ENCODE measurements at places on chromosomes 3 and 15. TPM values are rescaled to one million over a fixed set of nuclear protein-coding genes. Genes with fewer than 3 reads are reported as not detected.
A peak's percentile ranks its signal among the peaks of the same experiment; 100 is the strongest.

DNA sequence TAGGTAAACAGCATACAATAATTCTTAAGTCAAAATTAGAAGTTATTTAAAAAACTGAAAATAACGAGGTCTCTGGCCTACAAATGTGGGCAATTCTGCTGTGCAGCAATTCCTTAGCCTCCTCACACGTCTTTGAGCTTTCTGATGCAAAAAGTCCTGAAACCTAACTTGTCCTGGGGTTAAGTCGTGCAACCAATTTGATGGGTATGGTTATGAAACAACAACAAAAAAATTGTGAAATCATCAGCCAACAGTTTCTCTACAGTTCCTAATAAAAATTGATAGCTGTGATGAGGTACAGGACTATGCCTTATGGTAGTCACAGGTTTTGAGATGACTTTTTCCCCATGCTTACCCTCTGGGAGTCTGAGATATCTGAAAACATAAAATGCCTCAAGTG lies 6.5 kb upstream of the GLB1 start:
- DNase-seq, result no peak
- H3K4me1 ChIP-seq, result no peaks in the 10 kb centered on the region
- H3K4me3 ChIP-seq, result no peak overlapping the region
- no peak overlapping the region for H3K27ac ChIP-seq

GRCh38 chr15:73328149-73328820 lies 40.5 kb downstream of the HCN4 start:
- no peaks in the 10 kb centered on the region for H3K27me3 ChIP-seq
- DNase-seq, result no peak
- H3K4me1 ChIP-seq, result peaks cover 3% of the 10 kb centered on the region
- no peak overlapping the region for H3K4me3 ChIP-seq
- H3K27ac ChIP-seq, result no peak overlapping the region
- H3K36me3 ChIP-seq, result no peaks in the 10 kb centered on the region

GRCh38 chr15:57312318-57313133 lies 63.8 kb upstream of the CGNL1 start:
- no peak for DNase-seq
- no peak overlapping the region for H3K27ac ChIP-seq
- no peak overlapping the region for H3K4me3 ChIP-seq
- no peaks in the 10 kb centered on the region for H3K27me3 ChIP-seq
- H3K4me1 ChIP-seq, result no peaks in the 10 kb centered on the region

DNA sequence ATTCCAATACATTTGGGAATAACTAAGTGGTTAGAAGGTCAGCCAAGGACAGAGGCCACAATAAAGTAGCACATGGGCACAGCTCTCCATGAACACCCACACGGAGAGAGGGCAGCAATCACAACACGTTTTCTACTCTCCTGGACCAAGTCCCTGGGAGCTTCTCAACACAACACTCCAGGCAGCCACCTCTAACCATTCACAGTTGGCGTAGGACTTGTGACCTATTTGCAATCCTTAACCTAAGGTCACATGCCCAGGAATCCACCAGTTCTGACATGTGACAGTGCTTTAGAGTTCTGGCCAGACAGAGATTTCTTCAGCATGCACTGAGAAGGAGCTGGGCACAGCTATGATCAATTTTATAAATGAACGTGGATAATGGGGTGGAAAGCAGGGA lies 280.8 kb downstream of the SHQ1 start:
- no peak overlapping the region for H3K27ac ChIP-seq
- no peaks in the 10 kb centered on the region for H3K4me1 ChIP-seq
- H3K4me3 ChIP-seq, result no peak overlapping the region
- H3K36me3 ChIP-seq, result no peaks in the 10 kb centered on the region

- no peak overlapping the region for H3K27ac ChIP-seq
- no peaks in the 10 kb centered on the region for H3K27me3 ChIP-seq
- no peak overlapping the region for H3K4me3 ChIP-seq
- no peak for DNase-seq
- no peaks in the 10 kb centered on the region for H3K36me3 ChIP-seq
These were observed 669.5 kb downstream of the SQOR start for GRCh38 chr15:46304321-46304720.

Gene TGM5
- total RNA-seq, result not detected

GRCh38 chr3:24678421-24678865 lies 183.8 kb upstream of the THRB start:
- no peak overlapping the region for H3K4me3 ChIP-seq
- DNase-seq, result peak; percentile 6
- H3K4me1 ChIP-seq, result peaks cover 4% of the 10 kb centered on the region
- peaks cover 2% of the 10 kb centered on the region for H3K27me3 ChIP-seq

- no peak overlapping the region for H3K4me3 ChIP-seq
- H3K27ac ChIP-seq, result no peak overlapping the region
- peak; percentile 26 for DNase-seq
- no peaks in the 10 kb centered on the region for H3K36me3 ChIP-seq
- no peaks in the 10 kb centered on the region for H3K27me3 ChIP-seq
These were observed 26.8 kb upstream of the CSTA start for GRCh38 chr3:122298239-122298638.

- H3K27me3 ChIP-seq, result no peaks in the 10 kb centered on the region
- no peak overlapping the region for H3K4me3 ChIP-seq
These were observed 36.5 kb downstream of the FSIP1 start for GRCh38 chr15:39746176-39746575.

Gene SPESP1
- not detected for total RNA-seq

DNA sequence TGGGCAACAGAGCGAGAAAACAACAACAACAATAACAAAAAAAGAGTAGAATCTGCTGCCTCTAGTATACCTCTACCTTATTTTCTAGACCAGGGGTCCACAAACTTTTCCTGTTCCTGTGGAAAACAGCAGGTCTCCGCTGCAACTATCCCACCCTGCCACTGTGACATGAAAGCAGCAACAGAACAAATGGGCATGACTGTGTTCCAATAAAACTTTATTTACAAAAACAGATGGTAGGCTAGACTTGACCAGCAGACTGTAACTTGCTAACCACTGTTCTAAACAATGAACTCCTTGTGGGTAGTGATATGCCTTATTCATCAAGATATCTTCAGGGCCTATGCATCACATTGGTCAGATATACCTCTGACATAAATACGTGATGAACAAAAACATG lies 25.3 kb downstream of the POLQ start:
- no peaks in the 10 kb centered on the region for H3K4me1 ChIP-seq
- no peak overlapping the region for H3K4me3 ChIP-seq
- H3K27ac ChIP-seq, result no peak overlapping the region
- no peaks in the 10 kb centered on the region for H3K36me3 ChIP-seq

DNA sequence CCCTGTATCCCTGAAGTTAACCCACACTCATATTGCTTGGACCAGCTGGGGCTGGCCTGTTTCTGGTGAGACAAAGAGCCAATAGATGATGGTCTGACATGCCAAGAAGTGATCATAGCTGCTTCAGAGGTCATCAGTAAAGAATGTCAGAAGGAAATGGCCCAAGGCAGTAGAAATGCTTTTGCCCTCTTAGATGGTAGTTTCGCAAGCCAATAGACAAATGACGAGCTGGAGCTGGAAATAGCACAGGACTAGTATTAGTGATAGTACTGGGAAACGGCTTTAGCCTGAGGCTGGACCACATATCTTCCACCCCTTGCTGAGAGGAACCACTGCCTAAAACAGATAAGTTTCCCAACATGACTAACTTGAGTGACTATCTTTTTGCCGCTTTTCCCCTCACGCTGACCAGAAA lies 176.1 kb upstream of the THBS1 start:
- no peak overlapping the region for H3K27ac ChIP-seq
- H3K36me3 ChIP-seq, result no peaks in the 10 kb centered on the region
- no peaks in the 10 kb centered on the region for H3K27me3 ChIP-seq
- H3K4me3 ChIP-seq, result no peak overlapping the region

- H3K27ac ChIP-seq, result no peak overlapping the region
- H3K4me1 ChIP-seq, result no peaks in the 10 kb centered on the region
- DNase-seq, result no peak
- no peaks in the 10 kb centered on the region for H3K27me3 ChIP-seq
These were observed 552.3 kb downstream of the NAALADL2 start for GRCh38 chr3:175411405-175411804.

GRCh38 chr3:63993653-63994079 lies 29.6 kb downstream of the PSMD6 start:
- no peak overlapping the region for H3K27ac ChIP-seq
- H3K4me1 ChIP-seq, result no peaks in the 10 kb centered on the region
- no peaks in the 10 kb centered on the region for H3K27me3 ChIP-seq

DNA sequence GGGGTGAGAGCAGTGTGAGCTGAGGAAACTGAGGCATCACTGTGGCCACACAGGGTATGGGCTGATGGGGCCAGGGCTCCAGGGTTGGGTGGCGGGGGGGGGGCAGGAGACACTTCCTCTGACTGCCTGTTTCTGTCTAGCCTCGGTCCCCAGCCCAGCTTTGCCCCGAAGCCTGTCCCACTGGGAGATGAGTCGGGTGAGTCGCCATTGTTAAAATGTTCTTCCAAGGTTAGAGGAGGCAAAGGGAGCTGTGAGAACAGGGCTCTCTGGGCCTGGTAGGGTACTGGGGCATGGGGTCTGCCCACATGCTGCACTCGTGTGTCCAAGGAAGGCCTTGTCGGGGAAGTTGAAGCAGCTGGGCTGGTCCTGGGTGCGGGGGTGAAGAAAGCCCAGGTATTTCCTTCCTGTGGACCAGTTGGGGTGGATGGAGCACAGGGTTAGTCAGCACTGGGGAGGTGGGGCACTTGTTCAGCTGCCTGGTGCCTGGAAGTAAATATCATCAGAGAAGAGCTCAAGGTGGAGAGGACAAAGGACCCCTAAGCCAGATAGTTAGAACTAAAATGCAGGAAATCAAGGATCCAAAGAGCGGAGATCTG lies 8.3 kb upstream of the JMJD7 start:
- peaks cover 47% of the 10 kb centered on the region for H3K36me3 ChIP-seq
- H3K4me1 ChIP-seq, result no peaks in the 10 kb centered on the region
- no peak for DNase-seq
- no peak overlapping the region for H3K4me3 ChIP-seq
- no peak overlapping the region for H3K27ac ChIP-seq
- H3K27me3 ChIP-seq, result no peaks in the 10 kb centered on the region

DNA sequence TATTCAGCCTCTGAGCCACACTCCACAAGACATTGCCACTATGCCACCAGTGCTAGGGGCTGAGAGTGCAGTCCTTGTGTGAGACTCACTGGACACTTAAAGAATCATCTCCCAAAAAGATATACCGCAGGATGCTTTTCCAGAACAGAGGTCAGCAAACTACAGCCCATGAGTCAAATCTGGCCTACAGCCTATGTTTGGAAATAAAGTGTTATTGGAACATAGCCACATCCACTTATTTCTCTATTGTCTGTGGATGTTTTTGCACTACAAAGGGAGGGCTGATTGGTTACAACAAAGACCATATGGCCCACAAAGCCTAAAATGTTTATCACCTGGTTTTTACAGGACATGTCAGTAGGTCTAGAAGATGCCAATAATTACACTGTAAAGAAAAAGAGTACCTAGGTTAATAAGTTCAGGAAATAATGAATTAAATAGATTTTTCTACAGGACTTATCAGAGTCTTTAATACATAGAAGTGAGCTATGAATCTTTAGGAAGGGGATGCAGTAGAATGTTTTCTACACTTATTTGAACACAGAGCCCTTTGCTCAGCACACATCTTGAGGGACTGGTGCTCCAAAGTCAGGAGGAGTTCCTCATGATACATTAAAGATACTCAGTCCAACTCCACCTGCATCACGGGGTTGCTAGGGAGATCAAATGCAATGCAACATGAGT lies 26.3 kb downstream of the SRGAP3 start:
- H3K4me3 ChIP-seq, result no peak overlapping the region
- no peaks in the 10 kb centered on the region for H3K27me3 ChIP-seq
- H3K27ac ChIP-seq, result no peak overlapping the region
- no peaks in the 10 kb centered on the region for H3K36me3 ChIP-seq
- H3K4me1 ChIP-seq, result peaks cover 2% of the 10 kb centered on the region
- DNase-seq, result no peak

GRCh38 chr15:70486451-70487386 lies 276.6 kb downstream of the UACA start:
- peak; percentile 63 for DNase-seq
- no peaks in the 10 kb centered on the region for H3K36me3 ChIP-seq
- H3K4me1 ChIP-seq, result peaks cover 54% of the 10 kb centered on the region
- peaks cover 29% of the 10 kb centered on the region for H3K27me3 ChIP-seq

DNA sequence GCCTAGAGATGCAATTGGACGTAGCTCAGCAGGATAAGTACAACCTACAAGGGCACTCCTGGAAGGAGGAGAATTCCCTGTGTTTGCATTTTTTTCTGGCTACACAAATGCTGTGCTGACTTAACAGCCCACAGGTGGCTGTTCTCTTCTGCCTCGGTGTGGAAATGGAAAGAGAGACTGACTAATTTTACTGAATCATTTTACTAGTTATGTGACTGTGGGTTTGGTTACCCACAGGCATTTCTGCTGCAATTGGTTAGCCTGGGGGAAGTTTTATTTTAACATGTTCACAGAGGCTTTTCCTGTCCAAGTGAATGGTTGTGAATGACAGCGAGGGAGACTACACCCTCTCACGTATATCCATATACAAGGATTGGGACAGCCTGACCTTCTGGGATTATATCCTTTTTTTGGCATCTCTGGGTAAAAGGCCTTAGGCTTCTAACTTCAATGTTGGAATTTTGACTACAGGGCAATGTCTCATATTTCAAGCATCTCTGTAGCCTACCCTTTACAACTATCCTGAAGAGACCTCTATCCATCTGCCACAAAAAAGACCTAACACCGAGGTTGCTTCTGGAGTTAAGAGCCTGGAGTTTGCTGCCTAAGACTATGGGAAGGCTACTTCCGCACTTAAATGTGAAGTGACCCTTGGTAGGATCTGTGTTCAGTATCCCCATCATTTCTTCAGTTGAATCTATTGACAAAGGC lies 67.2 kb upstream of the TP63 start:
- no peak overlapping the region for H3K4me3 ChIP-seq
- H3K27ac ChIP-seq, result no peak overlapping the region
- no peak for DNase-seq
- H3K27me3 ChIP-seq, result no peaks in the 10 kb centered on the region

DNA sequence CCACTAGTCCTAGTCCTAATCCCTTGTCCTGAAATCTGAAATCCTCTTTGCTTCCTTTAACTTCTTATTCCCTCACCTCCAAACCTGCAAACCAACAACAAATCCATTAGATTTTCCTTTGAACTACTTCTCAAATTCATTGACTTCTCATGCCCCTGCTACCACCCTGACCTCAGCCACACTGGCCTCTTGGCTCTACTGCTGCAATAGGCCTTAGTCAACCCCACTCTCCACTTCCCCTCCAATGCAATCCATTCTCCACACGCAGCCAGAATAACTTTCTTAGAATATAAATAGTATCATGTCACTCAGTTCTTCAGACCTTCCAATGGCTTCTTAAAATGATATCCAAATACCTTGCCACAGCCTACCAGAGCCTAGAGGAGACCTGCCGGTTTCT lies 131.1 kb upstream of the GADL1 start:
- no peaks in the 10 kb centered on the region for H3K27me3 ChIP-seq
- H3K36me3 ChIP-seq, result no peaks in the 10 kb centered on the region
- H3K4me1 ChIP-seq, result no peaks in the 10 kb centered on the region
- H3K27ac ChIP-seq, result no peak overlapping the region

DNA sequence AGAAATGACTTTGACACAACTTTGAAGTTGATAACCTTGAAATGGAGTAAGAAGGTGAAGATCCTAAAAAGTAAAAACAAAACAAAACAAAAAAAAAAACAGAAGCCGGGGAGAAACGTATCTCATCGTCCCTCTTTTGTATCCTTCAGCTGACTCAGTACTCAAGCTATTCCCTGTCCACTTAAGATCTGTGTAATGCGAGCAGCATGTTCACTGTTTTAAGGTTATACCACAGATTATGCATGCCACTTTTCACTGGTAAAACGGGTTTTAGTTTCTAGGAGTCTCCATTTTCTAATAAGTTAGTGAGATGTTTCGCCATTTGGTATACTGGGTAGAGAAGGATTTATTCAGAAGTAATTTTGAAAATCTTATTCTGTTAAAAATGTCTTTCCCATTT lies 324.3 kb downstream of the FEZF2 start:
- no peak for DNase-seq
- H3K36me3 ChIP-seq, result no peaks in the 10 kb centered on the region
- no peaks in the 10 kb centered on the region for H3K27me3 ChIP-seq
- no peaks in the 10 kb centered on the region for H3K4me1 ChIP-seq

Gene STAB1
- total RNA-seq, result 26.5 TPM

Gene TUSC7
- not detected for total RNA-seq

Measured in natural killer cell (primary cell).